ENCODE measurements at places on chromosomes 12 and 14. TPM values are rescaled to one million over a fixed set of nuclear protein-coding genes. Genes with fewer than 3 reads are reported as not detected.

Gene IFI27
- total RNA-seq = 129 TPM

Gene OR11H12
- not detected for total RNA-seq

Gene GPR65
- 22.9 TPM for total RNA-seq

DNA sequence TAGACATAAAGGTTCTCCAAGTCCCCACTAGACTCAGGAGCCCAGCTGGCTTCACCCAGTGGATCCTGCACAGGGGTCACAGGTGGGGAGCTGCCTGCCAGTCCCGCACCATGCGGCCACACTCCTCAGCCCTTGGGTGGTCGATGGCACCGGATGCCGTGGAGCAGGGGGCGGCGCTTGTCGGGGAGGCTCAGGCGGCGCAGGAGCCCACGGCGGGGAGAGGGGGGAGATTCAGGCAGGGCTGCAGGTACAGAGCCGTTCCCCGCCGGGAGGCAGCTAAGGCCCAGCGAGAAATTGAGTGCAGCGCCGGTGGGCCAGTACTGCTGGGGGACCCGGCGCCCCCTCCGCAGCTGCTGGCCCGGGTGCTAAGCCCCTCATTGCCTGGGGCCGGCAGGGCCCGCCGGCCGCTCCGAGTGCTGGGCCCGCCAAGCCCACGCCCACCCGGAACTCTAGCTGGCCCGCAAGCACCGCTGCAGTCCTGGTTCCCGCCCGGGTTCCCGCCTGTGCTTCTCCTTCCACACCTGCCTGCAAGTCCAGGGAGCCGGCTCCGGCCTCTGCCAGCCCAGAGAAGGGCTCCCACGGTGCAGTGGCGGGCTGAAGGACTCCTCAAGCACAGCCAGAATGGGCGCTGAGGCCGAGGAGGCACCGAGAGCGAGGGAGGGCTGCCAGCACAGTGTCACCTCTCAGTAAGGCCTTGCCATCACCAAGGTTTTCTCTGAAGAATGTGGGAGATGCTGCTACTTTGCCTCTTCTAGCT lies 58.4 kb upstream of the PPP1R12A start:
- no peak for DNase-seq

DNA sequence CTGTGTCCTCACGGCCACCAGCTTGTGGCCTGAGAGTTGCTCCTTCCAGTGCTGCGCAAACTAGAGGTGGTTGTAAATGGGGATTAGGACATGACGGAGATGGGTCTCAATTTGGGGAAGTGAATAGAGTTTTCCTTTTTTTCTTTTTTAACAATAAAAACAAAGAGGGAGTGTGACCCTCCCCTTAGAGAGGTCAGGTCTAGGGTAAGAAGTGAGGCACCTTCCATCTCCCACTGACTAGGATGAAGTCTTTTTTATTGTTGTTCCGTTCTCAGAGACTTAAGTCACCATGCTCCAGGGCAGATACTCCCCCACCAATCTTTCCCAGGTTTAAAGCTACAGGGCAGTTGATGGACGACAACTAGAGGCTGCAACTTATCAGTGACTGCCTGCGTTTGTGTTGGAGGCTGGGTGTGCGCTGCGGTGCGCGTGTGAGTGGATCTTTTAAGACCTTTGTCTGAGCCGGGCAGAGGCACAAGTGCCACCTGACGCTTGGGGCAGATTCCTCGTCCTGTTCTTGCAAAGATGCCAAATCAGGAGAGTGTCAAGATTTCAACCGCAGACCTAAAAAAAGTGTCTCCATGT lies 2.1 kb upstream of the GSC start:
- DNase-seq = no peak

DNA sequence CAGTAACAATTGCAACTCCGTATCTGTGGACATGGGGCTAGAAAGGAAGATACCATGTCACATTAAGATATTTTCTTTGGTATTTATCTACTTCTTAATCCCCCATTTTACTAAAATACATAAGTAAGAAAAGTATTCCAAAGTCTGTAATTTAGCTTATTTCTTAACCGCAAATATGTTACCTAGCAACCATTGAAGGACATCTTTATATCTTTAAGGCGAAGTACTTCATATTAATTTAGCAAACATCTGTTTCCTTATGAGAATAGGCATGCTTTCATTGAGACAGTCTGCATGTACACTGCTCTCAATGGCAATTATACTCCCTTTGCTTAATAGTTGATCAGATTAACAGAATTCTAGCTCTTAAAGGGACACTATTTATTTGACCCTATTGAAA lies 88.8 kb downstream of the NAV3 start:
- DNase-seq = no peak

- DNase-seq = no peak
Observed at GRCh38 chr12:78703820-78704525, 160.6 kb upstream of the SYT1 start.

- DNase-seq = no peak
Observed at GRCh38 chr12:115017346-115017745, 333.4 kb upstream of the TBX3 start.

Data from activated CD8-positive, alpha-beta T cell treated with anti-CD3 and anti-CD28 coated beads, Interleukin-2, amount 10 ng/mL, durations not matched to agents 7 days and 5 days (primary cell).